ENCODE measurements at places on chromosomes 5 and 9.

- DNase-seq = peak; percentile 56
Observed at GRCh38 chr9:135294836-135295235, 184.7 kb upstream of the PPP1R26 start.

- DNase-seq = no peak
Observed at GRCh38 chr9:122172131-122172530, 12.4 kb downstream of the MORN5 start.

GRCh38 chr5:169281625-169282024 lies 19.3 kb downstream of the SLIT3 start:
- DNase-seq = no peak

DNA sequence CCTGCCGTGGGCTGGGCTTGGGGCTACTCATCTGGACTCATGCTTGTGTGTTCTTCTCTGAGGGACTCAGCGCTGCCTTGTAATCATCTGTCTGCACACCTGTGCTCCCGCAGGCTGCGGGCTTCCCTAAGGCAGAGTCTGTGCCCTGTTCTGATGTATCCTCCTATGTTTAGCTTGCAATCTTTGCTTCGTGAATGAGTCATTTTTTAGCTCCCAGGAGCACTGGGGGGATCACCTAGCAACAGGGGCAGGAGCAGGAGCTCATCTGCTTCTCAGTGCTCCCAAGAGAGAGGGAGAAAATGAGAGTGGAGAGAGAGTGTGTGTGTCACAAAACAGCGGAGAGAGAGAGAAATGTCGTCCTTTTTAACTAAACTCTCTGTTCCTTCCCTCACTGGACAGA lies 202.4 kb upstream of the ZNF618 start:
- peak; percentile 31 for DNase-seq

DNA sequence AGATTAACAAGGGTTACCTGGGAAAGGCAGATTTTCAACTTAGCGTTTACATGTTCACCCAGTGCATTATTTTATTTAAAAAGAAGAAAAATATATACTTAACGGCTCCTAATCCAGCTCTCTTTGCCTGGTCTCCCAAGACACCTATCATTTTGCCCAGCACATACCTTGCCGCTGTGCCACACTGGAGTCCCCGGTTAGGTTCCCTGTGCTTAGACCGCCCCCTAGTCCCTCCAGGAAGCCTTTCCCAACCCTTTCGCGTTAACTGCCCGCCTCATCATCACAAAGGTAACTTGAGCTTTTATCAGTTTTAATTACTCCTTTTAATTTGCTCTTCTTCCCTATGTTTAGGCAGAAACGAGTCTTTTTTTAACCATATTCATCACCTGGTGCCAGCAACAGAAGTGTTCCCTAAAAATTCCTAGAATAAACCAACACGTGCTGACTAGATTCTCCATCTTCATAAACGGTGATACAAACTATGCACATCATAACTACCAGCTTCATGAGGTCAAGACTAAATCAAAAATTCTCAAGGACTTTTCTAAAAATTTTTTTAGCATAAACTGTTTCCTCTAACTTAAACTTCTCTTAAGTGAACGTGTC lies 19.7 kb downstream of the DNAJA1 start:
- DNase-seq = peak; percentile 61

DNA sequence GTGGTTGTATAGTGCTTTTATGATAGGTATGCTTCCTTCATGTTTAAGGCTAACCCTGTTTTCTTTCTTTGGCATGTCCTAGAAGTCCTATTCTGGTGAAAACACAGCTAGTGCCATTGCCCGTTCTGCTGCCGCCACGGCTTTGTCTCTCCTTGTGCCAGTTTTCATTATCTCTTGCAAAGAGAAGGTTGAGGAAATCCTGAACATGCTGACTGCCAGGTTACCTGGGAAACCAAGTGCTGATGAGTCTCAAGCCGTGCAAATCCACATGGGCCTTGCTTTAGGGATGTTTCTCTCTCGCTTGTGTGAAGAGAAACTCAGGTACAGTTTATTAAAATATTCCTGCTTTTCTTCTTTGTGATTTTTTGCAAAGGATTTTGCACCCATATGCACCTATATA lies 102.2 kb downstream of the HACD4 start:
- DNase-seq = no peak

GRCh38 chr9:85871008-85871407 lies 69.9 kb upstream of the NAA35 start:
- peak; percentile 1 for DNase-seq

GRCh38 chr5:168602517-168602916 lies 23.3 kb upstream of the PANK3 start:
- no peak for DNase-seq

GRCh38 chr5:36688722-36689121 lies 82.3 kb downstream of the SLC1A3 start:
- no peak for DNase-seq

- no peak for DNase-seq
Observed at GRCh38 chr5:94407023-94407422, 211.4 kb downstream of the KIAA0825 start.

- DNase-seq = no peak
Observed at GRCh38 chr9:95481000-95481399, 35.8 kb downstream of the PTCH1 start.

DNA sequence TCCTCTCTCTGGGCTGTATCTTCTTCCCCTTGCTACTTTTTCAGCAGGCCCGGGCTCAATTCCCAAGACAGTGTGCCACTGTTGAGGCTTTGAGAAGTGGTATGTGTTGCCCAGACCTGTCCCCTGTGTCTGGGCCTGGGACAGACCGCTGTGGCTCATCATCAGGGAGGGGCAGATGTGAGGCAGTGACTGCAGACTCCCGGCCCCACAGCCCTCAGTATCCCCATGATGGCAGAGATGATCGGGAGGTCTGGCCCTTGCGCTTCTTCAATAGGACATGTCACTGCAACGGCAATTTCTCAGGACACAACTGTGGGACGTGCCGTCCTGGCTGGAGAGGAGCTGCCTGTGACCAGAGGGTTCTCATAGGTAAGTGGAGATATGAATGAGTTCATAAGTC lies 828 bp downstream of the TYRP1 start:
- DNase-seq = no peak

- DNase-seq = no peak
Observed at GRCh38 chr5:139796061-139796806, 626 bp downstream of the PSD2 start.

- DNase-seq = no peak
Observed at GRCh38 chr5:79973511-79973910, 17.6 kb downstream of the MTX3 start.

- no peak for DNase-seq
Observed at GRCh38 chr9:33106827-33107621, 30.6 kb upstream of the SMU1 start.

DNA sequence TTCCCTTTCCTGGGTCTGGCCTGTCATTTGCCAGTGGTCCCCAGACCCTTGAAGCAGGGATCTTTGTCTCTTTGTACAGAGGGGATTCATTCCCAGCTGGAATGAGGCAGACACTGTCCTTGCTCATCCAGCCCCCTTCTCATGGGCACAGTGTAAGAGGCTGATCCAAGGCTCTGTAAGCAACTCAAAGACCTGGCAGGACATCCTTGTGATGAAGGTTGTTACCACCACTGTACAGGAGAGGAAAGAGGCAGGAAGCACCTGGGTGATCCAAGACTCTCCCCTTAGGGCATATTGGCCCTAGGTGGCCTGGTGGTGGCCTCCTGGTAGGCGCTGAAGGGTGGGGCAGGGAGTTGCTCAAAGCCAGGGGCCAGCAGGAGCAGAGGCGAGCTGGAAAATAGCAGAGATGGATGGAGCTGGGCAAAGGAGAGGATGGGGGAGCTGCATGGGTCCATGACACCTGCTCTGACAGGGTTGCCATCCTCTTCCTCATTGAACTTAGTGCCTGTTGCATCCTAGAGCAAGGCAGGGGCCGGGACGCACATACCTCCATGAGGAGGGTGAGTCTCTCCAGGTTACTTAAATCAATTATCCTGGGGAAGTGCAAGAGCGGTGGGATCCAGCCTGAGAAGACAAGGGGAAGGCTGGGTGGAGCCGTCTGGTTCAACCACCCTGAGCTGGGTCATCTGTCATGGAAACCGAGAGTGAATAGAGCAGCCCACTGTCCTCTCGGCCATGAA lies 9.8 kb upstream of the GADD45G start:
- no peak for DNase-seq

GRCh38 chr5:135228222-135228621 lies 170.8 kb downstream of the MACROH2A1 start:
- DNase-seq = no peak

DNA sequence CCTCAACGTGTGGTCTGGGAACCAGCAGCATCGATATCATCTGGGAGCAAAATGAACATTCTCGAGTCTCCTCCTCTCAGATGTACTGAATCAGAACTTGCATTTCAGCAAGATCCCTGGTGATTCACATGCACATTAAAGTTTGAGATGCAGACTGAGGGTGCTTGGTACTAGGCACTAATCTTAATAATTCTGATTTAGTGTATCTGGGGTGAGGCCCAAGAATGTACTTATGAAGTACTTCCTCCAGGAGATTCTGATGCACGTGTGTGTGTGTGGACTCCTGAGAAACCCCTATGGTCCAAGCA lies 56.2 kb upstream of the EQTN start:
- DNase-seq = no peak

DNA sequence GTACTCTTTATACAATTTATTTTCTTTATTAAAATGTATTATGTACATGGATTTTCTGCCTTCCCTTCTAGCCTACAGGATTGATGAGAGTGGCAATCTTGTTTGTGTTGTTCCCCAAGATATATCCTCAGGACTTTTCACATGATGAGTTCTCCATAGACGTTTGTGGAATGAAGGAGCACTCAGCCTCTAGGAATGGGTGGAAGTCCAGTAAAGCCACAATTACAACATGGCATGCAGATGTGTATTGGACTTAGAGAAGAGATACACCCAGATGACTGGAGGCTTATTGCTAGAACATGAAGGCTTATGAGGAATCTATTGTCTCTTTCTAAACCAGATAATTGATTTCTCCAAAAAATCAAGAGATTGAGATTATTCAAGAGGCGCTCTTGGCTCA lies 8.2 kb upstream of the DOCK2 start:
- no peak for DNase-seq

GRCh38 chr9:75116306-75116705 lies 28.0 kb downstream of the OSTF1 start:
- DNase-seq = no peak

DNA sequence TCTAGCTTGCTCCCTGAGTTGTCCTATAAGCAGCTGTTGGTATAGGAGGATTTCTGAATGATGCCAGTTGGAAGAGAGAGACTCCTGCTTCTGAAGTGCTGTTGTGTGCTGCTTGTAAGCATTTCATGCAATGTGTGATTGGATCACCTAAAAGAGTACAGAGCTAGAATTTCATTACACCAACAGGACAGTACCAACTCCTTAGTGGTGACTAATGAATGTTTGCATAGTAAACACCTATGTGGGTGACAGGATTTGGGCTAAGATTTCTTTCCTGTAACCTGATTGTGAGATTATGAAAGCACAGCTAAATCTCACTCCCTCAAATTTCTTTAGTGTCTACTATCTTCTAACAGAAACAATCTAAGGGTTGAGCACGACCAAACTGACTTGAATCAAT lies 67.0 kb downstream of the GCNT1 start:
- no peak for DNase-seq

GRCh38 chr5:120035181-120035580 lies 405.8 kb downstream of the FAM170A start:
- no peak for DNase-seq

- peak; percentile 26 for DNase-seq
Observed at GRCh38 chr5:115842952-115843351, 1.2 kb downstream of the AP3S1 start.

DNA sequence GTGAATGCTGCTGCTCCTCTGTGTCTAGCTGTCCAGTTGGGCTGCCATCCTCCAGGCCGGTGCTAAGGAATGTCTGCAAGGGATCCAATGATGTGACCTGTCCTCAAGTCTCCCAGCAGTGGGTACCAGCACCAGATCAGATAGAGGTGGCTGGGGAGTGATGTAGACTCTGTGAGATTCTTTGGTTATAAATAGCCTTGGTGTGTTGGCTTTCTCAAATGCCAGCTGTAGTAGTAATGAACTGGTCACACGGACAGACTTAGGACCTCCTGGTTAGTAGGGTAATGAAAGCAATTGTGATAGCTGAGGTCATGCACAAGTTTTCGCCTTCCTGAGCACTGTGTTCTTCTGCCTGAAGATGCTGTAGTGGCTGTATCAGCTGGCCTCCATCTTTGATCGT lies 29.9 kb upstream of the RANBP6 start:
- DNase-seq = no peak

DNA sequence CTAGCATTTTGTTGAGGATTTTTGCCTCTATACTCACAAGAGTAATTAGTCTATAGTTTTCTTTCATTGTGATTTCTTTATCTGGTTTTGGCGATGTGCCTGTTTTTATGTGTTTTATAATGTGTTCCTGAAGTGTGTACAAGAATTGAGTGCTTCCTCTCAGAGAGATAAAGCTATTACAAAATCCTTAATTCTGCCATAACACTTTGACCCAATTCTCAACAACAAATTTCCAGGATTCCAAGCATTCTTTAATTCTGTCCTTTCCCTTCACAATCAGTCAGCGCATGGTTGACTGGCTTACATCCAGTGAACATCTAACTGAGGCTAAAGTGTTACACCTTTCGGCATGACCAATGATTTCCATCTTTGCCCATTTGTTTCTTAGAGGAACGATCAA lies 282.9 kb upstream of the MVB12B start:
- DNase-seq = no peak

GRCh38 chr5:85000671-85001070 lies 616.0 kb upstream of the EDIL3 start:
- DNase-seq = no peak

DNA sequence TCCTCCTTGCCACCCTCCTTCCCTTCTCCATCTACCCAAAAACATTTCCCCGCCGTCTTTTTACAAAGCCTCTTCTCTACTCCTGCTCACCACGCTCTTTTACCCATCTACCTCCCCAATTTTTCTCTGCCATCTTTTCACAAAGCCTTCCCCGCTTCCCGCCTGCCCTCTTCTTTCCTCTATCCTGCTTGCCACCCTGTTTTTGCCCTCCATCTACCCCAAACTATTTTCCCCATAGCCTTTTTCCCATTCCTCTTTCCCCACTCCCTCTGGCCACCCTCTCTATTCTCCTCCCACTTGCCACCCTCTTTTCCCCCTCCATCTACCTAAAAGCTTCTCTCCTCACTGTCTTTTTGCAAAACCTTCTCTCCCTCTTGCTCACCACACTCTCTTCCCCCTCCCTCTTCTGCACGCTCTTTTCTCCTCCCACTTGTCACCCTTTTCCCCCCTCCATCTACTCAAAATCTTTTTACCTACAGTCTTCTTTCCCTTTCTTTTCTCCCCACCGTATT lies 19.4 kb upstream of the TRIM52 start:
- no peak for DNase-seq

GRCh38 chr5:87898574-87898973 lies 370.1 kb downstream of the TMEM161B start:
- no peak for DNase-seq

GRCh38 chr5:173812811-173813550 lies 75.2 kb upstream of the CPEB4 start:
- DNase-seq = no peak

GRCh38 chr5:106730506-106730905 lies 940.2 kb downstream of the EFNA5 start:
- DNase-seq = no peak

- no peak for DNase-seq
Observed at GRCh38 chr9:123268199-123268464, 254 bp downstream of the STRBP start.

- DNase-seq = no peak
Observed at GRCh38 chr9:121300283-121301119, 32.5 kb downstream of the GSN start.

GRCh38 chr5:124080256-124080655 lies 568.3 kb downstream of the CSNK1G3 start:
- no peak for DNase-seq

All from NCI-H2171 treated with DMSO at 0.1 percent for 48 hours (cell line).